ENCODE measurements at places on chromosomes 12 and 14.
A peak's percentile ranks its signal among the peaks of the same experiment; 100 is the strongest.

GRCh38 chr14:89533766-89534165 is 116.7 kb upstream of the FOXN3 start:
- DNase-seq = peak; percentile 2

DNA sequence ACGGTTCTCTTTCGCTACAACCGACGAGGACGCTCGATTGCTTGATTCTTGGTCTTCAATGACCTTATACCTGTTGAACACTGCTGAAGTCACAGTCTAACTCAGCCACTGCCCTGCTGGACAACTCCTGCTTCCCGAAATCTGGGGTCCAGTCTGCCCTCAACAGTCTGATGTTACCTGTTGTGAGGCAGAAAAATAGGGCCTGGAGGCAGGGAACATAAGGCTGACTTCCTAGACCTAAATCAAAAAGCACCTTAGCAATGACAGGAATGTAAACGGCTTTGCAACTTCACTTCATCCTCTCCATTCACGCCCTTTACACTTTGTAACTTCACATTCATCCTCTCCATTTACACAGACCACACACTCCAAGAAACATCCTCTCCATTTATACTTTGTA is 597 bp upstream of the GLTP start:
- DNase-seq = no peak

DNA sequence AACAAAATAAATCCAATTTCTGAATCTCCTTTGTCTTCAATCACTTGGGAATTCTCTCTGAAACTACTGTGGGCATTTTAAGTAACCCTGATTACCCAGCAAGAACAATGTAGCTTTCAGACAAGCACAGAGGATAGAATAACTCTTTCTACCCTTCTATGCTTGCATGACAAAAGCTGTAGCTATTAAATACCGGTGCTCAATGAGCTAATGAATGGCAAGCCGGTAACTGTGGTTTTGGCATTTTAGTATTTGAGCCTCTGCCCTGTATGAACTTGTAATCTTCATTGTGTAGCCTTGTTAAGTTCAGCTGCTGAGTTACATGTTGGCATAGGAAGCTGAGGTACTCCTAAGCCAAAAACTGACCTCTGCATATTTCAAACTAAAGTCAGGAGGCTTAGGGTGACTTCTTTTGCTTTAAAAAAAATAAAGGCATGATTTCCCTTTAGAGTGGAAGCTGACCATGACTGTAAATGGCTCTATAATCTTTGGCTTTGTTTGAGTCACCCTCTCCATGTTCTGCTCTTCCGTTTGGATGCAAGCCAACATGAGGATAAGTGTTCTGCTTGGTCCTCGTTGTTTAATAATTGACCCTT is 171.0 kb upstream of the HIF1A start:
- no peak for DNase-seq

DNA sequence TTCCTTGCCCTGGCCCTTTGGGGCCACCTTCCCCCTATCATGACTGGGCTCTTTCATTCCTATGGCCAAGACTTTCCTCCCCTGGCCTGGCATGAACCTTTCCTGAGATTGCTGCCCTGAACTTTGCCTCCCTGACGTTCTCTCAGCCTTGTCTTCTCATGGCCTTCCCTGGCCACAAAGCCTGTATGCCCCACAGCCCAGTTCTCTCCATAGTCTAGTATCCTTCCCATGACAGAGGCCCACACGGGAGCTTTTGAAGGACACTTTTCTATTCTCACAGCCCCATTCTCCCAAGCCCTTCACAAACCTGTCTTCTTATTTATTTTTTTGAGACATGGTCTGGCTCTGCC is 4.5 kb upstream of the RNU7-1 start:
- DNase-seq = no peak

DNA sequence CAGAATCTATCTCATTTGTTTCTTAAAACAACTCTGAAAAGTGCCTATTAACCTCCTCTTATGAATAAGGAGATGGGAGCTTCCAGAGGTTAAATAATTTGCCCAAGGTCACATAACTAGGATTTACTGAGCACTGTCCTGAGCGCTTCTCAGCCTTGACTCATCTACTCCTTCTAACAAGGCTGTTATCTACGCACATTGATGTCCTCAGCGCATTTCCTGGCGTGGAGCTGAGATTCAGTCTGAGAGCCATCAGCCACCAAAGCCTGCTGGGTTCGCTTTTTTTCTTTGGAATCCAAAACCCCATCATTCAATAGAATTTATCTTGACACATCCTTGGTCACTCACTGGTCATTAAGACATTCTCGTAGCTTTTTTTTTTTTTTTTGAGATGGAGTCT is 29.3 kb downstream of the AK7 start:
- no peak for DNase-seq

DNA sequence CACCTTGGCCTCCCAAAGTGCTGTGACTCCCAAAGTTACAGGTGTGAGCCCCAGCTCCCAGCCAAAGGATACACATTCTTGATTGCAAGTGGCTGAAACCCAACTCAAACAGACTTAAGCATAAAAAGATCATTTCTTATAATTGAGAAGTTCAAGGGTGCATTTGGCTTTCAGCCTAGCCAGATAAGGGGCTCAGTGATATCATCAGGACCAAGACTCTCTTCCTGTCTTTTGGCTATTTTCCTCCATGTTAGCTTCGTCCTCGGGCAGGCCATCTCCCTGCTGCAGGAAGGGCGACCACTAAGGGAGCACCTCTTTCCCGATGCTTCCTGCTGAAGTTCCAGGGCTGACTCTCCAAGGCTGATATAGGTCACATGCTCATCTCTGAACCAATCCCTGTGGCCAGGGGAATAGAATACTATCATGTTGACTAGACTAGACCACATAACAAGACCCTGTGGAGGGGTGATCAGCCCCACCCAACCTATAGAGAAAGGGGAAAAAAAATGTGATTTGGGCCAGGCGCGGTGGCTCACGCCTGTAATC is 9.8 kb upstream of the KRT8 start:
- DNase-seq = no peak

DNA sequence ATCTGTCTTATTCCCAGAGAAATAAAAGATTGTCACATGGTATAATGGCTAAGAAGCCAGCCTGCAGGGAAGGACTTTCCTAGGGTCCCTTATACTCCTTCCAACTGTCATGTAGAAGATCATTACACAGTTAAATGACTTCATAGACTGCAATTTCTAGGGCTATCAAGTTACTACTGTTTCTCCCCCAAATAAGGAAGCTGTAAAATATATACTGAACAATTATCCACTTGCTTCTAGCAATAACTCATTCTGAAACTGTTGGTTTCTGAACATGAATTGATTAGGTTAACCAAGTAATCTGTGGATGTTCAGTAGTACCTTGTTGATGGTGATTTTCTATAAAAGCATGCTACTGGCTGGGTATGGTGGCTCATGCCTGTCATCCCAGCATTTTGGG is 44.6 kb downstream of the A2ML1 start:
- no peak for DNase-seq

GRCh38 chr12:122943196-122943595 is 23.1 kb downstream of the ABCB9 start:
- no peak for DNase-seq

GRCh38 chr14:42322531-42323284 is 716.0 kb downstream of the LRFN5 start:
- no peak for DNase-seq

DNA sequence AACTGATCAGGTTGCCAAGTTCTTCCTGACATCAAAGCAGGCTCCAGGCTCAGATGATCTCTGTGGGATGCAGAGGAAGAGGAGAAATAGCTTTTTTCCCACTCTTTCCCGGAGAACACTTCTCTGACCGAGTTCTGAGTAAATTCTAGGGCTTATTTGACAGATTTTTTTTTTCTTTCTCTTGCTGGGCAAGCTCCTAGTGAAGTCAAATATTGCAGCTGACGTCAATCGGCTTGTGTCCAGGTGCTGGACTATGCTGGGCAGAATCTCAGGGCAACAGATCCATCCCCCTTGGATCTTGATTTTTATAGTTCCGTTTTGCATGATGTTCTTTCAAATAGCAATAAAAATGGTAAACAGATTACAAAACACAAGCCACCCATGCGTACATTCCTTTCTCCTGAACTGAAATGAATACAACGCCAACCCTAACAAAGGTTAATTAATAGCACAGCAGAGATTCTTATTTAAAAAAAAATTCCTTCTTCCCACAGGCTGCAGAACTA is 182.2 kb downstream of the NOVA1 start:
- DNase-seq = no peak

DNA sequence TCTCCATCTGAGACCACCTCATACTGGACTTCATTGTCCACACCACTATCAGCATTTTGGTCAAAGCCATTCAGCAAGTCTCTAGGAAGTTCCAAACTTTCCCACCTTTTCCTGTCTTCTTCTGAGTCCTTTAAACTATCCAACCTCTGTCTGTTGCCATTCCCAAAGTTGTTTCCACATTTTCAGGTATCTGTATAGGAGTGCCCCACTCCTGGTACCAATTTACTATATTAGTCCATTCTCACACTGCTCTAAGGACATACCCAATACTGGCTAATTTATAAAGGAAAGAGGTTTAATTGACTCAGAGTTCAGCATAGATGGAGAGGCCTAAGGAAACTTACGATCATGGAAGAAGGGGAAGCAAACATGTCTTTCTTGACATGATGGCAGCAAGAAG is 292.2 kb upstream of the ATXN7L3B start:
- no peak for DNase-seq

- no peak for DNase-seq
Observed at GRCh38 chr14:79825046-79825521, 386.2 kb downstream of the DIO2 start.

DNA sequence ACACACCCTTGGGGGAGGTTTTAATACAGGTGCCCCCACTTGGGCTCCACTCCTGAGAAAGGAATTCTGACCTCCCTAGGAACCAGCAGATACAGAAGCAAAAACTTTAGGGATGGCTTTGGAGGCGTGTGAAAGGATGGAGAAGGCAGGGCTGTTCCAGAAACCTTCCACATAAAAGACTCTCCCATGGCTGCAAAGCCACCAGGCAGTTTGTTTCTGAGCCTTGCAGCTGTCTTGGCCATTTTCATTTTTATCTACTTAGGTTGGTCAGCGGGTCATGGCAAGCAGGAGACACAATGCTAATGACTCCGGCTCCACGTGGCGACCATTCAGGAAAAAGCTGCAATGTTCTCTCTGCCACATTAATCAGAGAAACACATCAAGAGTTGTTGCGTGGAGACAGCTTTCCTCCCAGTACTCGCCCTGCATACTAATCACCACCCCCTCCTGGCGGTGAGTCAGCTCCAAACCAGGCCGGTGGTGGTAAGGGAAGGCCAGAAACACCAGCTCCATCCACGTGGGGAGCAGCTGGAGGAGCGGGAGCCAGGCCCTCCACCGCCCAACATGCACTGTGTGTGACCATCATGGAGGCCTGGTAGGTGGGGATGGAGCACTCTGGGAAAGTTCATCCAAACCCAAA is 30.9 kb upstream of the IRF2BPL start:
- no peak for DNase-seq

GRCh38 chr12:51653431-51653830 is 62.4 kb downstream of the SCN8A start:
- DNase-seq = no peak

DNA sequence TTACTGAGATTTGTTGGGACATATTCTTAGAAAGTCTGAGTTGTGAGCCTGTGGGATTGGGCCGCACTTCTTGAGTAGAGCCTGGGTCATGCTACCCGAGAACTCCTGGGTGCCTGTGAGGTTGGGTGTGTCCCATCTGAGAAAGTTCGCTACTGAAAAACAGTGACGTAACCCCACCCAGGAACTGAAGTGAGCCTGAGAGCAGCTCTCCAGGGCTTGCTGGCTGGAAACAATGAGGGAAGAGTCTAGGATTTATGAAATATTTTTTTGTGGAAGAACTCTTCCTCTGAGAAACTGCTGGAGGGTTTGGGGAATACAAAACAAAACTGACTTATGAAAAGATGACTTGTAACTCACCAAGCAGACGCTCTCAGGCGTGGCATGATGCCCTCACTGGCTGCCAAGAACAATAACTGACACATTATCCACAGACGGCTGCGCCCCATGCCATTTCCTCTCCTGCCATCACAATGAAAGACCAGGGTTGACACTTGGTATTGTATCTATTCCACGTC is 69.2 kb downstream of the RASSF3 start:
- peak; percentile 88 for DNase-seq

GRCh38 chr12:103303484-103303883 is 192.3 kb downstream of the C12orf42 start:
- no peak for DNase-seq

DNA sequence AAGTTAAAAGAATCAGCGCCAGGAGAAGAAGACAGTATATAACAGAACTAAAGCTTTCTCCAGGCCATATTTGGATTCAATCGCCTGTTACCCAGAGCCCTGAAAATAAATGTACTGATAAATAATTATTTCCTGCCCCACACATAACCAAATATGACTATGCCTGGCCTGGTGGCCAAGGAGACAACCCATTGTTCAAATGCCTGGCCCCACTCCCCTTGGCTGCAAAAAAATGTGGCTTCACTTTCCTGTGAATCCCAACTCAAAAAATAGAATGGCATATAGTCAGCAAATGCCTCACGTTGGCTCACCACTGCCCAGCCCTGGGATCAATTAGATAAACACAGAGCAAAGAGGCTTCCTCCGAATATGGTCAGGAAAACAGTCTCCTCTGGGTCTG is 472.1 kb downstream of the BCL11B start:
- DNase-seq = no peak

DNA sequence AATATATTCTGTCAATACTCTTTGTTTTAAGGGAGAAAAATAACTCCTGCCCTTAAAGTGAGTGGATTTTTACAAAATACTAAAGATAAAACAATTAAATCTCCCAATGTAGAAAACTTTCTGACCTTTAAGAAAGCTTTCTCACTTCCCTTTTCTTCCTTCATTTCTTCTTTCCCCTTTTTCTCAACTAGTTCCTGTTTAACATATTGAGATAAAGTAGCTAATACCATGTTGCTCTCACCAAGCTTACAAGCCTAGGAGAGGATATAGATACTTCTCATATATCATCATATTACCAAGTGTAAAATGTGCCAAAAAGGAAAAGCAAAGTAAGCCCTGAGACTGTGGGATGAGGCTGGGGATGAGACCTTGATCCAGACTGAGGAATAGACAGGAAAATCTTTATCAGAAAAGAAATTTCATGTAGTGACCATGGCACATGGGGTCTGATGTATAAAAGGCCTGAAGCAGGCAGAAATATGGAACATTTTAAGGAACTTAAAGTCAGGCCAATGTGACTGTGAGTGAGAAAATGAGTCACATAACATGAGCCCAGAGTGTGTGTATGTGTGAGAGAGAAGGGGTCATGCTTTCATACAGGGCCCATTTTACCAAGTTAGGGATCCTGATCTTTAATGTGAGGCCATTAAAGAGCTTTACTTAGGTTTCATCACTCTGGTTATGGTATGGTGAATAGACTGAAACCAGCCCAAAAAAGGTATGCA is 1.6 kb upstream of the RPL10L start:
- DNase-seq = no peak

- no peak for DNase-seq
Observed at GRCh38 chr14:24597403-24597802, 12.1 kb downstream of the GZMH start.

DNA sequence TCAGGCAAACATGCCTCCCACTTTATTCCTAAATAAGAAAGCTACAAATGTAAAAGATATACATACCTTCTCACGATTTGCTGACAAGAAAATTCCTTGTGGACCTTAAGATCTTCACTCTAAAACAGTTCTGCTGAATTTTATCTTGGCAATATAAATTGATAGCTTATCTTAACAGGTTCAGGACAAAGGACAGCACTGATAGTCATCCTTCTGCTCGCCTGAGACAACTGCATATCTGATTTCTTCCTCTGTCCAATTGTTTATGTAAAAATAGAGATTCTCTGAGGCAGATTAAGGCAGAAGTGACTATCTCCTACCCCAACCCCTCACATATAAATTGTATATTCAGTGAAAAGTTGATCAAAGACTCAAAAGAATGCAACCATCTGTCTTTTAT is 44.9 kb downstream of the CAPZA3 start:
- no peak for DNase-seq

Measured in osteocyte (in vitro differentiated cells).